ENCODE measurements at places on chromosomes 7 and 10.
A peak's percentile ranks its signal among the peaks of the same experiment; 100 is the strongest.

DNA sequence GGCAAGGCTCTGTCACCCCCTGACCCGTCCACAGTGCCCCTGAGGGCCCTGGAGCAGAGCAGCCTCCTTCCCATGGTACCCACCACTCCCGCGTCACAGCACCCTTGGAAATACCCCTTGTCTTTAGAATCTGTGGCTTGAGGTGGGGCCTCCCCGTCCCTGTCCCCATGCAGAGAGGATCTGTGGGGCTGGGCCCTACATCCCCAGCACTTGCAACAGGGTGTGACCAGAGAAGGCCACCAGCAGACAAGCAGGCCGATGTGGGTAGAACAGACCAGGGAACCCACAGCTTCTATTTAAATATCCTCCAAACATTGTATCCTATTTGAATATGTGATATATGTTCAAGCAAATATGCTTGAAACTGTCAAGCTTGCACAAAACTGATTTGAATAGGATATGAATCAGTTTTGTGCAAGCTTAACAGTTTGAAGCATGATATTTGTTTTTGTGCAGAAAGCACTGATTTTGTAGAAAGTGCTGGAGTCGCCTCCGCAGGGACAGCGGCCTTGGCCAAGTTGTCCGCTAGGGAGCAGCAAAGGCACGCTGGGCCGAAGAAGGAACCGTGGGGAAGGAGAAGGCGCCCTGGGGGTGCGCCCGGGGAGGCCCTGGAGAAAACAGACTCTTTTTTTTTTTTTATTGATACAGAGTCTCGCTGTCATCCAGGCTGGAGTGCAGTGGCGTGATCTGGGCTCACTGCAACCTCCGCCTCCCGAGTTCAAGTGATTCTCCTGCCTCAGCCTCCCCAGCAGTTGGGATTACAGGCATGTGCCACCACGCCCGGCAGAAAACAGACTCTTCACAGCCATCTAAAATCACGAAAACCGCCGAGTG lies 2.2 kb downstream of the CFAP46 start:
- DNase-seq, result no peak

DNA sequence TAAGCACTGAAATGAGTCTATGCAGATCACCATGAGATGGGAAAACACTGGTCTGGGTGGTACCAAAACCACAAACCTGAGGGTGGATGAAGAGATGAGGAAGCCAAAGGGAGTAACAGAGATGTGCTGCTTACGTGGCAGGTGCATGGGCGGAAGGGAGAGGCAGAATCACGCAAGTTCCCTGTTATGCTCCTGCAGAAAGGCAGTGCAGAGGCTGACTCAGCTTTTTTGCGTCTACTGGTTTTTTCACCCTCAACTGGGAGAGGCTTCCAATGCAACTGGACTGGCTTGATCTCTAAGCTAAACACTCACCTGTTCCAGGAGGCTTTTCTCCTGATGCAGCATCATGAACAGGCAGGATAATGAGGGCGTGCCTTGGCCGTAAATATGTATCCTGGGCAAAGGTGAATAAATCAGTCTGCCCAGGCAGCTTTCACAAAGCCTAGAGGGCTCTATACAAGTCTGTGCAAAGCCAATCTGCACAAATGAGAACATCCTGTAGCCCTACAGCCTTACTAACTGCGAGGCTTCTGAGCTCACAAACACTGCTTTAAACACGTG lies 95.4 kb upstream of the AFAP1L2 start:
- DNase-seq, result no peak

- DNase-seq, result no peak
These were observed 122.9 kb upstream of the RET start for GRCh38 chr10:42953684-42954674.

GRCh38 chr10:120460186-120460585 lies 3.2 kb downstream of the PLPP4 start:
- no peak for DNase-seq

- DNase-seq, result no peak
These were observed 348.6 kb downstream of the ANKRD7 start for GRCh38 chr7:118573085-118573484.

- no peak for DNase-seq
These were observed 29.7 kb downstream of the LRRC72 start for GRCh38 chr7:16556359-16556758.

GRCh38 chr7:117157241-117158209 lies 165.3 kb downstream of the WNT2 start:
- DNase-seq, result no peak

DNA sequence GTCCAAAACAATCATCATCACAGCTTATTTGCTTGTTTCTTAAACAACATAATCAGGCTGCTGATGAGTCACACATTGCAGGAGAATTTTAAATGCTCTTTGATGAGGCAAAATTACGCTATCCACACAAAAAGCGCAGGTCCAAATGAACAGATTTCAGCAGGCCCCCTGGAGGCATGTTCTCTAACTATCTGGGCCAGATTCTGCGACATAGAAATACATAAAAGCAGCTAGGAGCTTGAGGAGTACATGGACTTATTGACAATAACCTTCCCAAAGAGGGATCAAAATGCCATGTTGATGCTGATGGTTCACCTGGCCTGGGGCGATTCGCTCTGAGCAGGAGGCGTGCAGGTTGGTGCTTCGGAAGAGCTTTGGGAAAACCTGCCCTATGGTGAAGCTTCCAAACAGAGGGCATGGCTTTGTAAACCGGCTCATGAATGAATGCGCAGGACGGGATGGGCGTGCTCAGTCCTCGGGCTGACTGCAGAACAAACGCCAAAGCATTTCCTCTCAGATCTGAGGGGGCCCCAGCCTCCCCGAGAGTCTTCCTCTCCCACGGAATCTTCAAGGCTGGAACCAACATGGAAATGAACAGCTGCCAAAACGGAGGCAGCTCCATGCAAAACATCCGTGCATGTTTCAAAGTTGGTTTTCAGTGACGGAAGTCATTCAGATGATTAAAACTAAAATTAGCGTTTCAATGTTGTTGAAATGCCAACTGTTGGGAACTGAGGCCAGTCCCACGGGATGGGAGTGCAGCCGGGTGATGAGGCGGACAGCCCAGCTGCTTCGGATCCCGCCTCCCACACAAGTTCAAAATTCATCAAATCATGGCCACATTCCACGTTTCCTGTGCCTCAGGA lies 179.6 kb downstream of the TCERG1L start:
- no peak for DNase-seq

DNA sequence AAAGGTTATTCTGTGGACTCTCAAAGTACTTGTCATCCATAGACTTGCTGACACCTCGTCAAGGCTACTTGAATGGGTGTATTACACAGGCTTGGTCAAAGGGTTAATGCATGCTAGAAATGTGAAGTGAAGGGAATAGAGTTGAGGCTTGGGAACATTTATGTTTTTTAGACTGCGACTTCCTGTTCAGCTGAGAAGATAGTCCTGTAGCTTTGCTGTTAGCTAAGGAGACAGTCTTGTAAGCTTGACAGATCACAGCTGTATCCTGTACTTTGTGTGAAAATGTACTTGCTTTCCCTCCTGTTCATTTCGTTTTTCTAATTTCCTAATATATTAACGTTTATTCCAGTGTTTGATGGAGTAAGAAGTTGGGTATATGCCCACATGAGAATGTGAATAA lies 52.1 kb downstream of the ADD3 start:
- no peak for DNase-seq

GRCh38 chr10:103599211-103599610 lies 105.7 kb downstream of the NEURL1 start:
- no peak for DNase-seq

- DNase-seq, result no peak
These were observed 127.0 kb downstream of the TCERG1L start for GRCh38 chr10:131184503-131184902.

GRCh38 chr7:36951257-36951697 lies 227.0 kb upstream of the AOAH start:
- DNase-seq, result no peak

- no peak for DNase-seq
These were observed 13.5 kb downstream of the MYOF start for GRCh38 chr10:93468461-93469213.

GRCh38 chr7:33185786-33186185 lies 56.4 kb downstream of the BBS9 start:
- DNase-seq, result peak; percentile 1

- DNase-seq, result no peak
These were observed 92.0 kb upstream of the GDF10 start for GRCh38 chr10:47207894-47208469.

GRCh38 chr10:78436706-78437406 lies 403.2 kb downstream of the RPS24 start:
- DNase-seq, result no peak

DNA sequence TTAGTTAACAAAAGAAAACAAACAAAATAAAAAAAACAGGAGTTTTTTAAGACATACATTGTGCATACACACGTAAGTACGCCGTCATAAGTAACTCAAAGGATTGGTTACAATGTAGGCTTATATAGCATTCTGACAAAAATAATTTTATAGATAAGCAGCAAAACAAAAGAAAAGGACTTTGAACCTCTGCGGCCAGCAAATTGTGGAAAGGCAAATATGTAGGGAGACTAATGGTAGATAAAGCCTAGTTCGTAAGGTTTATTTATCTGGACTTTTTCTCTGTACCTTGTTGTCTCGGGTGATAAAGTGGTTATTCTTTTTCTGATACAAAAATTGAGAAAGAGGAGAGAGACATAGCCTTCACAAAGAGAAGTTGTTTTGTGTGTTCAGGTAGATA lies 891.9 kb downstream of the CNTNAP2 start:
- no peak for DNase-seq

DNA sequence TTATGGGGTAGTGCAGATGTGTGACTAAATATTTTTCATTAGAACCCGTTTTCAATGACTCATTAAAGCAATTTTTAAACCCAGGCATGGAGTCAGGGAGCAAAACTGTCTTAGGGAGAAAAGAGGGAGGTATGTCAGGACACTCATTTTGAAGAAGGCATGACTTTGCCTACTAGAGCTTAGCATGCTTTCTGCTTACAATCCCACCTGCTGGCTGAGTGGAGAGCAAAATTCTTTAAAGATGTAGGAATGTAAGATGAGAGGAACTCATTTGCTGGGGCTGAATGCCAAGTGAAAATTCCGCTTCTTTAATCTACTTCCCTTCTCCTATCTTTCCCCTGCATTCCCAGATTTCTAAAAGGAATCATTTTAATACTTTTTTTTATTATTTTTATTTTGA lies 232.6 kb downstream of the GALNT17 start:
- DNase-seq, result no peak

GRCh38 chr7:91263384-91264045 lies 718 bp upstream of the FZD1 start:
- no peak for DNase-seq

GRCh38 chr7:83617858-83618257 lies 31.1 kb downstream of the SEMA3E start:
- DNase-seq, result no peak

DNA sequence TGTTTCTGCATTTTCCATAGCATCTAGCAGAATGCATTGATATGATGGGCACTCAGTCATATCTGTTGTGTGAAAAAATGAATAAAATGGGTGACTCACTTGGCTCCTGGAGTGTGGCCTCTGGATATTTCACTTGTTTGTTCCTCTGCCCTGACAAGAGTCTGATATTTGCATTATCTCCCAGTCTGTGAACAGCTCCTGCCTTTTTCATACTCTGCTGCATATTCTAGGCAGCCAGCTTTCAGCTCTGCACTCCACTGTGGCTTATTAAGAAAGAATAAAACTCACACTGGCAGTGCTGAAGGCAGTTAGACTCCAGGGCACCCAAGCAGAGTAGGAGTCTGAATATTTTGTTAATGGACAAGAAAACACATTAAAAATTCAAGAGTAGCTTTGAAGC lies 623.9 kb downstream of the SORCS1 start:
- no peak for DNase-seq

GRCh38 chr7:28432105-28432504 lies 19.8 kb downstream of the CREB5 start:
- DNase-seq, result no peak

- DNase-seq, result no peak
These were observed 13.3 kb upstream of the ACSL5 start for GRCh38 chr10:112360308-112361270.

- no peak for DNase-seq
These were observed 222.2 kb downstream of the C7orf25 start for GRCh38 chr7:42689626-42690025.

GRCh38 chr7:80053124-80053523 lies 81.5 kb upstream of the GNAI1 start:
- DNase-seq, result no peak

DNA sequence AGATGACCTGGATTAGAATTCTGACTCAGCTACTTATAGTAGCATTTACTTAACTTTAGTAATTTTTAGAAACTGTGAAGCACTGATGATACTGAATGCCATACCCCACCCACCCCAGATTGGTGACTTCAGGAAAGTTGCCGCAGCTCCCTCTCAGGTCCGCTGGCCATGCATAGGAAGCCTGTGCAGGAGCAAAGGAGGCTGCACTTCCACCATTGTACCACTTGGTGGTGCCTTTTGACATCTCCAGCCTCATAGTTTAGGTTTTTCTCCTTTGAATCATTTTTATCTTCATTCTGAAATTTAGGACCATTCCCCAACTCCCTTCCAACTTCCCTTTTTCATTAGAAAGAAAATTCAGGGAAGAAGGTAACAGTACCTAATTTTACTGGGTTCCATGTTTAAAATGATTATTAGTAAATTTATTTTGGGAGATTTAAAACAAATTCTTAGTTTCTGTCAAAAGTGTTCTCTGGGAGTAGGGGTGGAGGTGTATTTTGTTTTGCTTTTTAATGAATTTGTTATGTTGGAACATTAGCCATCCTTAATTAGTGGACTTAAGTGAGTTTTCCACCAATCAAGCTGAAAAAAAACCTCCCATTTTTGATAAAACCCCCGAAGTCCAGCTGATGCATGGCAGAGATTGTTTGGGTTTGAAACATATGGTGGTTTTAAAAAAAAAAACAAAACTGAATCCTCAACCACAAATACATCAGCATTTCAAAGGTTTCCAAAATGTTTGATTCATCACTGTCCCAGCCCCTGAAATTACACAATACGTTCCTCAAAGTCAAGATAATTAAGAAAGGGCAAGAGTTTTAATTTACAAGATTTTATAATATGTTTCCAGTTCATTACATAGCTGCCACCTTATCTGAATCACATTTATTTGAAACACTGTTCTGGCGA lies 109.6 kb downstream of the WNT2 start:
- peak; percentile 2 for DNase-seq

GRCh38 chr7:48741545-48741944 lies 182.8 kb upstream of the CDC14C start:
- DNase-seq, result no peak

- DNase-seq, result no peak
These were observed 86.8 kb downstream of the SEMA3C start for GRCh38 chr7:80832006-80832405.

DNA sequence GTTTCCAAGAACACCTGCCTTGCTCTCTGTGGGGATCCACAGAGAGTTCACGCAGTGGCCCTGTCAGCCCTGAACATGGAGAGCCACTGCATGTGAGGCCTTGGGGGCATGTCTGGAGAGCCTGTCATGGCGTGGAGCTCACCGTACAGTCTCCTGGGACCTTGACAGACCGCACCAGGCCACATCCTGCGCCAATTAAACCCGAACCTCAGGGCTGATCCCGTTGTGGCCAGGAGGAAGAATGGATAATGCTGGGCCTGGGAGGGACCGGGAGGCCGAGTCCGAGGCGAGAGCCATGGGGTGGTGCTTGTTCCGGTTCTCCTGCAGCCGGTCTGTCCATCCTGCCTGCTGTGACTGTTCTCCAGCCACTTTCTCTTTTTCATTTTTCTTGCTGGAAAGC lies 68.7 kb downstream of the DNAJB6 start:
- DNase-seq, result no peak

GRCh38 chr10:88417387-88418030 lies 165.6 kb downstream of the RNLS start:
- no peak for DNase-seq
